Bronchial epithelial cell (primary cell): ENCODE measurements at places on chromosomes 11 and 22.

GRCh38 chr11:57180964-57181363, 789 bp upstream of the LRRC55 start:
- no peak for DNase-seq

- no peak for DNase-seq
Observed at GRCh38 chr11:111726301-111726713, 39.9 kb downstream of the PPP2R1B start.

DNA sequence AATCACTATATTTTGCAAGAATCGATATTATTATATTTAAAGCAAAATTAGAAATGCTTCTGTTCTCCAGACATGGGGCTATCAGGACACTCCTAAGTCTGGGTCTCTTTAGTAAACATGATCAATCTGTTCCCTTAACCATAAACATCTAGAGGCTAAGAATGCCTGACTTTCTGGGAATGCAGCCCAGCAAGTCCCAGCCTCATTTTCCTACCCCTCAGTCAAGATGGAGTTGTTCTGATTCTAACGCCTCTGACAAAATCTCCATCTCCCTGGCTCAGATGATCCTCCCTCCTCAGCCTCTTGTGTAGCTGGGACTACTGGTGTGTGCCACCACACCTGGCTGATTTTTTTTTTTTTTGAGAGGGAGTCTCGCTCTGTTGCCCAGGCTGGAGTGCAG, 35.0 kb downstream of the SLCO2B1 start:
- no peak for DNase-seq

DNA sequence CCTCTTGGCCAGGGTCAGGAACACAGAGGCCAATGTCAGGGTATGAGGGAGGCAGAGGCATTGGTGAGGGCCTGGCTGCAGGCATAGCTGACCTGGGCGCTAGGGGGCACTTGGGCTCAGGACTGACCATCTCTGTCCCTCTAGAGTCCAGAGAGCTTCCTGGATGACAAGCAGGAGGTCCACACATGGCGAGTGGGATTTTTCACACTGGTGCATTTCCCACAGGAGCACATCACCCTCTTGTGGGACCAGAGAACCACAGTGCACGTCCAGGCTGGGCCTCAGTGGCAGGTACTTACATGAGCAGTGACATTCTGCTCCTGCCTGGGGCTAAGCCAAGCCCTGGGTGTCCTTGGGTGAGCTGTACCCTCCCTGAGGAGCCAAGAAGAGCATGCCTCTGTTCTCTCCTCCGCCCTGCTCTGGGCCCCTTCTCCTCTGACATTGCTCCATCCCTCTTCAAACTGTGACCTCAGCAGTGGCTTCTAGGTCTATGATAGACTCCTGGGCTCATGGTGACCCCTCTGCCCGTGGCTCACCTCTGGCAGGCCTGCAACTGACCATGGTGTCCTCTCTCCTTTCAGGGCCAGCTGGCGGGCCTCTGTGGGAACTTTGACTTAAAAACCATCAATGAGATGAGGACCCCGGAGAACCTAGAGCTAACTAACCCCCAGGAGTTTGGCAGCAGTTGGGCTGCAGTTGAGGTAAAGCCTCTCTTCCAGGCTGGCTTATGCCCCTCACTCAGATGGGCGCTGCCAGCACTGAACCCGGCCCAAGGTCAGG, 46.6 kb downstream of the OTOG start:
- no peak for DNase-seq

- no peak for DNase-seq
Observed at GRCh38 chr11:6637871-6638270, 17.7 kb downstream of the DCHS1 start.

GRCh38 chr11:125312391-125312790, 147.8 kb downstream of the PKNOX2 start:
- DNase-seq: no peak

GRCh38 chr11:31813391-31814175, 2.5 kb upstream of the PAX6 start:
- DNase-seq: no peak

- peak; percentile 88 for DNase-seq
Observed at GRCh38 chr11:67054346-67054835, 2.3 kb upstream of the RHOD start.

GRCh38 chr11:34274712-34275398, 83.0 kb downstream of the ABTB2 start:
- DNase-seq: peak; percentile 100

- DNase-seq: no peak
Observed at GRCh38 chr22:48138427-48138826, 1376.0 kb downstream of the TBC1D22A start.

- no peak for DNase-seq
Observed at GRCh38 chr11:70582886-70583641, 184.7 kb downstream of the CTTN start.

GRCh38 chr11:69948256-69949141, 129.3 kb upstream of the FGF3 start:
- peak; percentile 61 for DNase-seq

GRCh38 chr11:92775003-92775676, 194.3 kb upstream of the MTNR1B start:
- DNase-seq: no peak

DNA sequence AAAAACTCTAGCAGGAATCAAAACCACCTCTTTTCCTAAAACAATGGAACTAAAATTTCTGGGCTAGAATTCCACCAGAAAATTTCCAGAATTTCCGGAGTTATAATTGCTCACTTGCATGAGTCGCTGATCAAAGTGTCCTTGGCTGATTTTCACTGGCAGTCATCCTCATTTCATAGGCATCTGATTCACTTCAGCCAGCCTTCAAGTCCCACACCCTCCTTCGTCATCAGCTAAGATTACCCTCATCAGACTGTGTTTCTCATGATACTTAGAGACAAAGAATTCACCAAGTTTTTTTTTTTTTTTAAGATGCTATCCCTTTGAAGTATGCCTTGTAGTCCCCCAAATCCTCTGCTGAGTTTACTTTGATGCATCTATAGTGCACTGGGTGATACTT, 71.5 kb upstream of the RAB38 start:
- peak; percentile 92 for DNase-seq

GRCh38 chr11:43810929-43811596, 69.6 kb upstream of the ALKBH3 start:
- DNase-seq: no peak

DNA sequence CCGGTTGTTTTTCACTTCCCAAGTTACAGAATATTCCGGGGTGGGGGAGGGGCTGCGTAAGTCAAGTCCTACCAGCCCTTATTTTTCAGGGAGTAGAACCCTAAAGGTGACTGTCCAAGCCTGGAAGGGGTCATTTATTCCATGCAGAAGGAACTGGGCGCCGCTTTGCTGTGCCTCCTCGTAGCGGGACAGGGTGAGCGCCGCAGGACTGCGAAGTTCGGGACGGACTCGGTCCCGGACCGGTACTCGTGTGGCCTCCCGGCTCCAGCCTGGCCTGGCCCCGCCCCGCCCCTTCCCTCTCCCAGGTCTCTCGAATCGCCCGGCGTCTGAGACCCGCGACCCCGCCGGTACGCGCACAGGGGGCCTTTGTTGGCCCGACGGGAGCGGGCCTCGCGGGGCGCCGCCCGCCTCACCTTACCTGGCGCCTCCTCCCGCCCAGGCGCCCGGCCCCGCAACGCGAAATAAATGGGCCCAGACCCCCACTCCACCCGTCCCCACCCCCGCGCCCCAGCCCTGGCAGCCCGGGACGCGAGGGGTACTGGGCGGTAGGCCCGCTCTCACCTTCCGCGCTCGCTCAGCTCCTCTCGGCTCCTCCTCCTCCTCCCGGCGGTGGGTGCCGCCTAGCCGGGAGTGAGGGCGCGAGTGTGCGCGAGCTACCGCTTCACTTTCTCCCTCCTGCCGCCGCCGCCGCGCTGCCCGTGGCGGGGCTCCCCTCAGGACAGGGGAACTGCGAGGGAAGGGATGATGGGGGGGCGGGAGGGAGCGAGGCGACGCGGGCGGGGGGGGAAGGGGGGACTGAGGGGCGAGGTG, 698 bp downstream of the PAK1 start:
- DNase-seq: no peak

GRCh38 chr11:129709801-129710398, 105.7 kb upstream of the TMEM45B start:
- DNase-seq: no peak

- DNase-seq: no peak
Observed at GRCh38 chr22:50269970-50270665, at the start of gene MAPK11. Gene MAPK11, minus strand, starts transcription at chr22:50270380. Its CDS starts 88 bp downstream, at chr22:50270292.

- no peak for DNase-seq
Observed at GRCh38 chr11:126340960-126341606, 14.4 kb upstream of the ST3GAL4 start.

- peak; percentile 80 for DNase-seq
Observed at GRCh38 chr11:33830903-33831648, 56.8 kb upstream of the FBXO3 start.

DNA sequence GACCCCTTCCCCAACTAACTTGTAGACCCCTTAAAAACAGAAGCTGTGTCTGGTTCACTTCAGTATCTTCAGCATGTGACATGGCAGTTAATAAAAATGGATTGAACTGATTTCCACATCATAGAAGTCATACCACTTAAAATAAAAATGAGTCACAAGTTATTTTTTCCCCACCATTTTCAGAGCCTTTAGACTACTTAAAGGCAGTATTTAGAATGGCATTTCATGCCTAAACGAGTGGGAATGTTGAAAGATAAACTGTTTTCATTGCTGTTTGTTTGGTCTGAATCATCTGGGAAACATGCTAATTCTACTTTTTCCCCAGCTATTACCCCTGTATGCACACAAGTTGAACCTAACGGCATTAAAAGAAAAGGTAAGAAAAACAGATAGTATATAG, 324.0 kb downstream of the RAB38 start:
- peak; percentile 85 for DNase-seq

DNA sequence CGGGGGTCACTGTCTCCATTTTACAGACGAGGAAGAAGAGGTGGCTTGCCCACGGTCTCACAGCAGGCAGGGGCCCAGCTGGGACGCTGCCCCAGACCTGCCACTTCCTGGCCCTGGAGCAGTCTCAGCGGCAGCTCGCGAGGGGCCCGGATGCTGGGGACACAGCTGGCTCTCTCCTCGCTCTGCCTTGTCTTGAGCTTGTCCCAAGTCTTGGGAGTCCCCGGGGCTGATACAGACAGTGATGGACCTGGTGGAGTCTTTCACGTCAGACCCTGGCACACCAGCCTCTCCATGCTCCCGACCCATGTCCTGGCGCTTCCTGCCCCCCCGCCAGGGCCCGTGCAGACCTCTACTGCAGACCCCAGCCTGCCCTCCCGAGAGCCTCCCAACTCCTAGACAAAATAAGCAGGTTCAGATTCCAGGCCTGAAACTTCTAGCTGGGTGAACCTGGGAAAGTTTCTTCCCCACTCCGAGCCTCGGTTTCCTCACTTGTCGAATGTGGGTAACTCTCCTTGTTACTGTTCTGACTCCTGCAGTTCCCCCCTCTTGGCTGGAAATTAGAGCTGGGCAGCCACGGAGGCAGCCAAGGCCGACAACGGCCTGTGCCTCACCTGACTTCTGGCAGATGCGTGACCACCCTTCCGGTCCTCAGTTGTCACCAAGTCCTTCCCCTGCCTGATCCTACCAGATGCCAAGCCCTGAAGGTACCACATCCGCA, 145.4 kb downstream of the CACNA1I start:
- no peak for DNase-seq

DNA sequence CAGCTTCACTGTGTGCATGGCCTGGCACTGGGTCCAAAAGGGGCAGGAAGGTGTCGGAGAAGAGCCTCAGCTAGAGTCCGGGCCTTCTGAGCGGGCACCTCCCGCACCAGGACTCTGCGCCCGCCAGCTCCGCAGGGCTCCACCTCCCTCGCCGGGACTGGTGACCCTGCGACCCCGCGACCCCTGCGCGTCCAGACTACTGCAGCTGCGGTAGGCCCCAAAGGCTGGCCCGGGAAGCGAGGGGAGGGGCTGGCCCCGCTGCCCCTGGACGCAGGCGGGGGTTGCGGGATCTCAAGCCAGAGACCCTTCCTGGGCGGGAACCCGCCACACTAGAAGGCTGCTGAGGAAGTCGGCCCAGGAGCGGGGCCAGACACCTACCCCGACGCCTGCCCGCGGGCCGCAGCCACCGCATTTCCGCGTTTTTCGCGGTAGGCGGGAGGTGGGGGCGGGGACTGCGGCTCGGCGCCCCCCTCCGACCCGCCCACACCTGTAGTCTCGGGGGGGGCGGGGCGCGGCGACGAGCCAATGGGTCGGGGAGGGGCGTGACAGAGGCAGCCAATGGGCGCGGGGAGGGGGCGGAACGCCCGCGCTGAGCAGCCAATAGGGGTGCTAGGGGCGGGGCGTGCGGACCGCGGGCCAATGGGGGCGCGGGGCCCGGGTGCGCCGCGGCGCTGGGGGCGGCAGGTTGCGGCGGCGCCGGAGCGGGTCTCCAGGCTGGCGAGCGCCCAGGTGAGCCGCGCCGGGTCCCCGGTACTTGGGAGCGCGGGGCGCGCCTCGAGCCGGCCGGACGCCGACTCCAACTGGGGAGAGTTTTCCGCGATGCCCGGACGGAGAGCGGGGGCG, at the start of the genes LMNTD2 and RASSF7:
Gene LMNTD2 (minus strand): TSS at position 434 of the 843 bp plus-strand sequence. CDS start 22 bp downstream, at position 412.
Gene RASSF7 (plus strand): TSS at position 666 of the 843 bp plus-strand sequence. CDS start 799 bp downstream, outside the sequence.
- DNase-seq: peak; percentile 64

GRCh38 chr22:17135153-17135760, 14.1 kb upstream of the TMEM121B start:
- no peak for DNase-seq

DNA sequence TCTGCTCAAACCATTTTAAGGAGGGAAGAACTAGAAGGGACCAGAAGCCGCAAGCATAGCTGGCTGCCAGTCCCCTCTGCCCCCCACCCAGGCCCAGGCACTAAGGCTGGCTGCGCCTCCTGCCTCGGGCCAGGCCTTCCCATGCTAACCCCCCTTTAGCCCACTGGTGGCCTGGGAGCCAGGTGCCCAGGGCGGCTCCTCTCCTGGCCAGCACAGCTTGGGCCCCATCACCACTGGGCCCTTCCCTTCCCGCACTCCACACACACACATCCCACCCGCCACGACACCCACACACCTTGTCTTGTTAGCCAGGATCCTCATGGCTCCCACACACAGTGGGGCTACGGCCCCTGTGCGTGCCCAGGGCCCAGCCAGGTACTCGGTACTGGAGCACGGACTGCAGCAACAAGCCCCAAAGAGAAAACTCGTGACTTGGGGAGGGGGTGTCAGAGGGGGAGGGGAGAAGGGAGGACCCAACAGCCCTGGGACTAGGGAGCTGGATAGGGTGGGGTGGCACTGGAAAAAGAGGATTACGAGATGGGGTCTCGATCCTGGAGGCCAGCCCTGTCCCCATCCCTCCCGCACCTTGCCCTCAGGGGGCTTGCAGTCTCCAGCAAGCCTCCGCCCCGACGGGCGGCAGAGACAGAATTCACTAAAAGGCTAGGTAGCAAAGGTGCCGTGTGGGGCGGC, 16.0 kb downstream of the BCL9L start:
- DNase-seq: no peak

DNA sequence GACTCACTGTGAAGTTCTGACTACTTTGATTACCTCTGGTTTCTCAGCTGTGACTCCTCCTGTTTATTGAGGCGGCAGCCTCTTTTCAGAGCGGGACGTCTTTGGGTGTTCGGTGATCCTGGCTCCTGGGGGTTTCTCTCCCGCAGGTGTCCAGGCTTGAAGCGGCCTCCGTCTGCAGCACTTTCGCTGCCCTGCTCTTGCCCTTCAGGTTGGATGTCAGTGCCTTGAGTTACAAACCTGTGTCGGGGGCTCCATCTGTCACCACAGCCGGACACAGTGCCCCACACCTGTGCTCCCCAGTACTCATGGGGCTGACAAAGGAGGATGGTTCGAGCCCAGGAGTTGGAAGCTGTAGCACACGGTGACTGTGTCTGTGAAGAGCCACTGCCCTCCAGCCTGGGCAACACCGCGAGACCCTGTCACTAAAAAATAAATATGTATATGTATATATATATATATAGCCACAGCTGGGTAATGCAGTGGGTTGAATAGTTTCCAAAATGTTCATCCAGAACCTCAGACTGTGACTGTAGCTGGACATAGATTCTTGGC, 104.1 kb downstream of the BRD1 start:
- no peak for DNase-seq

GRCh38 chr22:20779818-20780158, 5.9 kb downstream of the SERPIND1 start:
- DNase-seq: peak; percentile 59
